ENCODE measurements at places on chromosomes 5 and 9.

- no peak for DNase-seq
Measured at GRCh38 chr9:37622462-37622861, 28.3 kb upstream of the FRMPD1 start.

- no peak for DNase-seq
Measured at GRCh38 chr5:137845472-137845871, 22.2 kb upstream of the MYOT start.

GRCh38 chr5:1686016-1686802, 113.4 kb downstream of the MRPL36 start:
- no peak for DNase-seq

DNA sequence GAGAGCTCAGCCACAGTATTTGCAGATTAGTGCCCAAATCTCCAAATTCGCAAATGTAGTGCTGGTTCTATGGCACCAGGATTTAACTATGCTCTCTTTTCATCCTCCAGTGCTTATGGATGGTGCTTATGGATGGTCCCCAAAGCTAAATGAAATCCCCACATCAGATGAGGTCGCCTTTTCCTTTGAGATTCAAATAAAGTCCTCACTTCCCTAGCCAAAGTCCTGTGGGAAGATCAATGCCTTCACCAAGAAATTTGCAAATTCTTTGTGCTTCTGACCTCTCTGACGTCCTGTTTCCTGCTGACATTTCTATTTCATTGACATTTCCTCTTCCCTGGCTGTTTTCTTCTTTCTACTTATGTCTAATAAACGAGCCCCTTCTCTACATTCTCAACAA, 1077.0 kb upstream of the C9orf72 start:
- no peak for DNase-seq

- DNase-seq, result peak; percentile 9
Measured at GRCh38 chr9:101705135-101705661, 33.2 kb downstream of the GRIN3A start.

GRCh38 chr5:127962491-127962890, 121.1 kb upstream of the SLC12A2 start:
- no peak for DNase-seq

- DNase-seq, result no peak
Measured at GRCh38 chr5:154782812-154783592, 27.8 kb downstream of the LARP1 start.

DNA sequence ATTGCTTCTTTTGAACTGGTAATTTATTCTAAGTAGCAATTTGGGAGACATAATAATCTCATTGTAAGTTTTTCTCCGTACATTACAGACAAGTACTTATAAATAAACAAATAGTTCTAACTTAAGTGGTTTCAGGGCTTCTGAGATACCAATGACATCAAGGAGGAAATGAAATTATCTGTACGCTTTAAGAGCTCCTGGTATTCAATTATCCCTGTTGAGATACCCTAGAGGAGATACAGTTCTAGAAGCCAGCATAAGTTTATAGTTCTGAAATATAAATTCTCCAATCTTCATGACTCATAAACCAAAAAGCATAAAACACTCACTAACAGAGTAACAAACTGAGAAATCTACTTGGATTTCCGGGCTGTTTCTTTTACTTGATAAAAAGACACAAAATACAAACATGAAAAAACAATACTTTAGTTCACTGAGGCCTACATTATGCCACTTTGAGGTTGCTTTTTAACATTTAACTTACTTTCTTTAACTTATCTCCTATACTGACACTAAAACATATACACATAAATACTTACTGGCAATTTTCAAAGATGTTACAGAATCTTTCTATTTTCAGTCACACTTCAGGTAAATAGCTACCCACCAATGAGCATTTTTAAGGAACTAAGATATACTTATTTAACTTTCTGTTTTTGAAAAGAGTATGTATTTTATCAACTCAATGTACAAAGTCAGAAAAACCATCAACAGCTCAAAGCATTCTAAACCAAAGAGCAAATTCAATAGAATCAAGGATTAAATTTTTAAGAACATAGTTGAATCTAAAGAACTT, 7.5 kb downstream of the DCTN4 start:
- no peak for DNase-seq

DNA sequence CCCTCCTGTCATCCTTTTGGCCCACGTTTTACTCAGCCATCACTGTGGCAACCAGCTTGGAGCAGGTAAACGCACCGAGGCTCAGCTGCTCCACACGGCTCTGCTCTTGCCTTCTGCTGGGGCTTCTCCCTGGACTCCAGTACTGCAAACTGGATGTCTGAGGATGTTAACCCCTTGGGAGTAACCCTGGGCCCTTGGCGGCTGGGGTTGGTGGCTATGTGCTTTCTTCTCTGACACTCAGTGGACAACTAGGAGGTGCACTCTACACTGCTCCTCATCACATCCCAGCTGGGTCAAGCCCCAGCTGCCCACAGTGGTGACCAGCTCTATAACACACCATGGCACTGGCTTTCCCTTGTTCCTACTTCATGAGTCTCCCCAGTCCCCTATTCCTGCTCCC, 12.2 kb upstream of the CYSTM1 start:
- DNase-seq, result no peak

- no peak for DNase-seq
Measured at GRCh38 chr9:101562966-101563365, 29.3 kb downstream of the RNF20 start.

GRCh38 chr5:110687485-110687884, 39.0 kb downstream of the TMEM232 start:
- DNase-seq, result no peak

DNA sequence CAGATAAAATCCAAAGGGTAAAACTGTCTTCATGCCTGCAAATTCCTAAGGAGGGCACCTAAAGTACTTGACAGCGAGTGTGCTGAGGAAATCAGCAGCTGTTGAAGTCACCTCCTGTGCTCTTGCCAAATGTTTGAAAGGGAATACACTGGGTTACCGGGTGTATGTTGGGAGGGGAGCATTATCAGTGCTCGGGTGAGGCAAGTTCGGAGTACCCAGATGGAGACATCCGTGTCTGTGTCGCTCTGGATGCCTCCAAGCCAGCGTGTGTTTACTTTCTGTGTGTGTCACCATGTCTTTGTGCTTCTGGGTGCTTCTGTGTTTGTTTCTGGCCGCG, 727 bp upstream of the ADRB2 start:
- no peak for DNase-seq

DNA sequence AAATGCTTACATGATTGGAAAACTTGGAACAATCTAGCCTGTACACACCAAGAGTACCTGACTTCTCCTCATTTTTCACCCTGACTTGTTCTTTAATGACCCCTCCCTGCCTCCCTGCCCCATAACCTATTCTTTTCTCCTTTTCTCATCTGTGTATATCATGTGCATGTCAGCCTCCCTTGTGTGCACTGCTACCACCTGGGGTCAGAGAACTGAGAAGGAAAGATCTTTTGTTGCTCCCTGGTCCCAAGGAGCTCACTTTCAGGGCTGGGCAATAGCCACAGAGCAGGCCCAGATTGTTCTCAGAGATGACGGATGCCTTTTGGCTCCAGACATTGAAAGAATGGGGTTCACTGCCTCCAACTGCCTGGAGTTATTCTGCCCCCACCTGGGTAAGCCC, 5.1 kb downstream of the MAP1B start:
- no peak for DNase-seq

DNA sequence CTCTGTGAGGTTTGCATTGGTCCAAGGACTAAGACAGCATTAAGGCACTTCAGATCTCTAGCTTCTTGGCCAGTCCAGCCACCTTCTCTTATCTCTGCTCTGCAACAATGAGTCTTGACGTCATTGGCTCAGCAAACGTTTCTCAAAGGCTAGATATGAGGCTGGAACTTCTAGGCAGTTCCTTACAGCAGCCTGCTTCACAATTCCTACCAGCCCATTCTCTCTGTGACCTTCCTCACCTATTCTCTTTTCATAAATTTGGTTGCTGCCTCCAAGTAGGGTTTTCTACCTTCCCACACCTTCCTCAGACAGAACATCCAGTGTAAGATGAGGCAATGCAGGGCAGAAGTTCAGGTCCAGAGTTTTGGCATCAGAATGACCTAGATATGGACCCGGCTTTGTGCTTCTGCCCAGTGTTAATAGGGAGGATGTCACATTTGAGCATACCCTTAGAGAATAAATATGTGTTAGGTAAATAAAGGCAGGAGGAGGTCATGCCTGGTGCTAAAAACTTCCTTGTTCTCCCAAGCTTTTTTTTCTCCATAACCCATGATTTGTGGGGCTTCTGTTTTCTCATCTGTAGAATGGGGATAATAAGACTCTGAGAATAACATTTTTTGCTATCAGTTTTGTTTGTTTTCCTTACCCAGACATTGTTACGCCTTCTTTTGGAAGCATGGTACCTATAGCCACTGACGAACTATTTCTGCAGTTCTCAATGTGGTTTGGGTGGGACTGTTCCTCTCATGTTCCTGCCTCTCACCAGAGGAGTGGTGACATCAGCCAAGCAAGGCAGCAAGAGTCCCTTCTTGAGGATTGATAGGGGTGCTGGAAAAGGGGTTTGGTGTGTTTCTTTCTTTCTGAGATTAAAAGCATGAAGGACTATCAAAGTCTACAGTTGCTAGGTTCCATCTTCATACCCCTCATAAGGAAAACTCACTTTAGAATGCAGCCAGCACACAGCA, 220.6 kb upstream of the TRIM32 start:
- no peak for DNase-seq

GRCh38 chr9:108784998-108785397, 70.8 kb downstream of the ACTL7B start:
- DNase-seq, result no peak

- peak; percentile 20 for DNase-seq
Measured at GRCh38 chr5:68369457-68370125, 154.0 kb downstream of the PIK3R1 start.

DNA sequence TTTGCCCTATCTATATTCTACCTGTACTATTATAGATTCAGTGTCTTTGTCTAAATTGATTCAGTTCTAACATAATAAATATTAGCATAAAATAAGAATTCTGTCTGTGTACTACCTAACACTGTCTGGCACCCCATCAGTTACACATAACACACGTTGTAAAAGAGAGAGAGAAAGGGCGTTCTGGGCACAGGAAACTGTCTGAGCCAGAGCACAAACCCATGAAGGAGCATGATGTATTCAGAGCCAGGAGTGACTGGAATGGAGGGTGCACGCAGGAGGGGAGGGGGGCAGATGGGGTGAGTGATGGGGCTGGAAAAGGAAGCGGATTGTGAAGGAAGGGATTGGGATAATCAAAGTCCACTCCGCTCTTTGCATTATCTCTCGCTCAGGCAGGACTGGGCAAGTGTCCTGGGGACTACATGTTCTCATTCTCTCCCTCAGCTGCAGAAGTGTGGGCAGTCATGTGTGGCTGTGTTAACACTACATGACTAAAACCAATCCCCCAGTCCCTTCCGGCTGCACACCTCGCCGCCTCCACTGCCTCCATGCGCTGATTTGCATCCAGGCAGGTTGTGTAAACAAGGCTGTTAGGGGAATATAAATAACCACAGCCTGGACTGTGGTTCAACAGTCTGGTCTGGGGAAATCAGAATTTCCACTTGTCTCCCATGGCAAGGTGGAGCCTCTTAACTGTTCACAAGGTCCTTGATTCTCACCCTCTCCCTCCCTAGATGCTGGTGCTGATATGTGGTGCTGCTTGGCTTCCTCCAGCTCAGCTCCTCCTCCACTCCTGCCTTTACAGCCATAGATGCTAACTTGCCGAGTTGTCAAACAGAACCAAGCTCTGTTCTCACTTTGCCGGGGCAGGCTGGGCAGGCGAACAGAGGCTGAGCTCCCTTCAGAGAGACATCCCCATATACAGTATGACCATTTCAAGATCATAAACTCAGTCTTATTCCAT, 367.5 kb upstream of the BRINP1 start:
- no peak for DNase-seq

GRCh38 chr5:110865400-110866094, 126.7 kb downstream of the SLC25A46 start:
- no peak for DNase-seq
